ENCODE measurements at places on chromosomes 3 and 15.

- no peak for DNase-seq
Observed at GRCh38 chr3:1611824-1612223, 486.8 kb upstream of the CNTN4 start.

DNA sequence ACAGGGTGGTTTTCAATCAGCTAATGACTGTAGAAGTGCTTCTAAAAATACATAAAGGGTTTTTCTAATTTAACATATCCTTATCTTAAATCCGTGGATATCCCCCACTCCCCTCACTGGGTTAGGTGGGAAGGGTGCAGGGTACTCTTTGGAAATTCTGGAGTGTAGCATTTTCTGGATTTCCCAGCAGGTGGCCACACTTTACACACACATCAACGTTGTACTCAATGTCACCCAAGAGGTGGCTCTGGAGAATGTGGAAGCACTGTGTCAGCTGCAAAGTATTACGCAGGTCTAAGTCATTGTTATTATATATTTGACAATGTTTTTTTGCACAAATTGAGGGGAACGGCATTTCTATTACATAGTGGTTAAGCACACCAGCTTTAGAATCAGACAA is 168.8 kb downstream of the CHDH start:
- DNase-seq = no peak

- no peak for DNase-seq
Observed at GRCh38 chr3:149792452-149793270, at the start of gene ANKUB1. TSS of gene ANKUB1 (minus strand) at chr3:149792554. CDS start at chr3:149792366, 188 bp downstream.

GRCh38 chr15:67880651-67881182 is 40.9 kb upstream of the RNU6-1 start:
- peak; percentile 41 for DNase-seq

DNA sequence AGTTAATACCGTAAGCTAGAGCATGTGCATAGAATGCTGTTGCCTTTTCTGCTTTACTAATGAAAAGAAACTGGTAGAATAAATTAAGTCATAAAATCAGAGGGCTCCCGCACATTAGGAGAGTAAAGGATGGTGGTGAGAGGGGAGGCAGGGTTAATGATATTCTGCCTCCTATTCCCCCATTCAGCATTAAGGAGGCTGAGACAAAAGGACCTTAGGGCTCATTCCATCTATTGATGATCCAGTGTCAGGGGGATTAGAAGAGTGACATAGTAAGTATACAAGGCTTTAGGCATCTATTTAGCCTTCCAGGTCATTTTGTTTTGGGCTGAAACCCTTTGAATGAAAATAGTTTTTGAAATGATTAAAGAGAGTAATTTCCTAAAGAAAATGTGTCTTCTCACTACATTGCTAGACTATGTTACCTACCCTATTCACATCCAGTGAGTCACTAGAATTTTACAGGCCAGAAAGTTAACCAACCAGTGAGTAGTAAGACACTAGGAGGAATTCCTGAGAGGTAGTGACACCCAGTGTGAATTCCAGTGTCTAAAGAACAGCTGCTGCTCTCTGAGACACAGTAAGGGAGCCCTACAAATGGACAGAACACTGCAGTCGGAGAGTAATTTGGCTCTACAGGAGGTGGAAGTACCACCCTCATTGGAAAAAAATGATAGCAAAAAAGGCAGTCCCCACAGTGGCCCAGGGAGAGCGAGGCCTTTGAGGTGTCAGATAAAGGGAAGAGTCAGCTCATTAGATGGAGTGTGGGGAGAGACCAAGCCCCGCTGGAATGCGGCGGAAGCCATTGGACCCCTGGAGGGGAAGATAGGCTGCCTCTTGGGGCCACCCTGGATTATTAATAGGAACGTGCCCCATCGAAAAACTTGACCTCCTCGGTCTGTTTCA is 67.6 kb downstream of the TUSC7 start:
- peak; percentile 49 for DNase-seq

DNA sequence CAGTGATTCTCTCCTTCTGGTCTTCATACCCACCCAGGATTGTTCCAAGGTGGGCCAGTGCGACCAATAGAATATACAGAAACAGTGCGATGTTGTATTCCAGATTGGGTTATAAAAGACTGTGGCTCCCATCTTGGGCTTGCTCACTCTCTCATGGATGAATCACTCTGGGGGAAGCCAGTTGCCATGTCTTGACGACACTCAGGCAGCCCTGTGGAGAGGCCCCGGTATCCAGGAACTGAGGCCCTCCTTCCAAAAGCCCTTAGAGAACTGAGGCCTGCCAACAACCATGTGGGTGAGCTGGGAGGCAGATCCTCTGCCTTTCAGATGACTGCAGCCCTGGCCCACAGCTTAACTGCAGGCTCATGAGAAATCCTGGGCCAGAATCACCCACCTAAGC is 57.2 kb downstream of the SH3GL3 start:
- DNase-seq = peak; percentile 21

DNA sequence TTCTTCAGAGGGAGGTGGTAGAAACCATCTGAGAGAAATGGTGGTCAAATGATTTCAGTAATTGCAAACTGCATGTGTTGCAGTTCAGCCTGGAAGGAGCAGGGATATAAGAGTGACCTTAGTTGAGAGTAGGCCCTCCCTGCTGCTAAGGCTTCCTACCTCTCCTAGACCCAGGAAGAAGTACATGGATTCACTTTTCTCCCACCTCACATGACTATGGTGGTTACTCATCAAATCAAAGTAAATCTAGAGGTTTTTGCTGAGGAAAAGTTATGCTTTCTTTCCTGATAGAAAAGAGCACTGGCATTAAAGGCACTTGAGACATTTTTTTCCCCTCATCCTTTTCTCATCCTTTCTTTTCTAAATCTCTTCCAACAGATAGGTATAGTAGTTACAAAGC is 43.2 kb upstream of the LEKR1 start:
- no peak for DNase-seq

DNA sequence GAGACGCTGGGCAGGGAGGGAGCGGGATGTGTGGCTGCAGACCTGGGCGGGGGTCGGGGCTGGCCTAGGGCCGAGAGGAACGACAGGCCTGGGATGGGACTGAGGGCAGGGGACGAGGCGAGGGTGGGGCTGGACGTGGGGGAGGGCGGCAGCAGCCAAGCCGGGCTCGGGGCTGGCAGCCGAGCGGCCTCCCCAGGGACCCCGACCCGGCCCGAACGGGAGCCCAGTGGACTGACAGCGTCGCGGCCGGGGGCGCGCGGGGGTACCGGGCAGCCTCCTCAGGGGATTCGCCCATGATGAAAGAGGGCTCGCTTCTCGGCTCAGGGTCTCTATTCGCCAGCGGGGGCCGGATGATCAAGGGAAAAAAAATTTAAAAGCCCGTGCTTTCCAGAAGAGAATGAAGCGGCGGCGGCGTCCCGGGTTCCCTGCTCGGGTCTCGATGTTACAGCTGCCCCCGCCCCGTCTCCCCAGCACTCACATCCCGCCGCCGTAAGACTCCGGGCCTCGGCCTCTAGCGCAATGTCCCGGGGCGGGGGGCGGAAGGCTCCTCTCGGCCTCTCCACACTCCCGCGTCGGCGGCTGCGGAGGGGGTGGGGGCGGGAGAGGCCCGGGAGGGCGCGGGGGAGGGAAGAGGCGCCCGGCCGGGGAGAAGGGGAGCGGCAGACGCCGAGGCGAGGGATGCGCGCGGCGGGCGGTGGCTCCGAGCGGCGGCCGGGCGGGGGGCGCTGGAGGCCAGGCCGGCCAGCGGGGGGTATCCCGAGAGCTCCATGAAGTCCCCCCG is 4.3 kb downstream of the PTH1R start:
- peak; percentile 22 for DNase-seq

DNA sequence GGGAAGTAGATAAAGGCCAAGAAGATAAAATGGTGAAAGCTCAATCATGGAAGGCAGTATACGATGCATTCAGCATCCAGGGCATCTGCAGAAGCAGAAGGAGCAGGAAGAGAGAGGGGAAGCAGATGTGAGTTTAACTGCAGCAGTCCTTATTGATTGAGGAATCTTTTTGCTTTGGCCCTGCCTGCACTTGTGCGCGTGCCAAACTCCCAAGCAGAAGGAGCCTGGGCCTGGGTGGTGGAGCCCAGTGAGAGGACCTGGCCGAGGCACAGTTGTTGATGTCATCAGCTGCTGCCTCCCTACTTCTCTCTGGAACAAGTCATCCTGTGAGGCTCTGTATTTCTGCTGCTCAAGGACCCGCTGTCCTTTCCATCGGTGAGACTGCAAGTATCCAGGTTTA is 65.5 kb upstream of the ROPN1 start:
- DNase-seq = no peak

GRCh38 chr15:67358812-67359211 is 104.2 kb downstream of the IQCH start:
- DNase-seq = no peak

- DNase-seq = peak; percentile 72
Observed at GRCh38 chr3:41202834-41203345, 3.6 kb downstream of the CTNNB1 start.

GRCh38 chr3:104642827-104643226 is 723.9 kb upstream of the ALCAM start:
- DNase-seq = no peak

DNA sequence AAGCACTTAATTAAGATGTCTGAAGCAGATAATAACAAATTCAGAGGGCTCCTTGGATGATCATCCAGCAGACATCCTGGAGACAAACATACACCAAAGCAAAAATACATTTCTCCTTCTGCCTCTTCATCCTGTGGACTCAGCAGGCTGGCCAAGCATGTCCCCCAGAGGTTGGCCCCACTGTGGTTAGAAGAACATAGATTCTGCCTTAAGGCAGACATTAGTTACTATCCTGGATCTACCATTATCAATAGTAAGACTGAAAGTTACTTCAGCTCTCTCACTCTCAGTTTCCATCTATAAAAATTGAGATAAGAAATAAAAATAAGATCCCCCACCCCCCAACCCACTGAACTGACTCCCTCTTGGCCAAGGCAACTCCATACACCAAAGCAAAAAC is 28.6 kb upstream of the TGFBR2 start:
- no peak for DNase-seq

DNA sequence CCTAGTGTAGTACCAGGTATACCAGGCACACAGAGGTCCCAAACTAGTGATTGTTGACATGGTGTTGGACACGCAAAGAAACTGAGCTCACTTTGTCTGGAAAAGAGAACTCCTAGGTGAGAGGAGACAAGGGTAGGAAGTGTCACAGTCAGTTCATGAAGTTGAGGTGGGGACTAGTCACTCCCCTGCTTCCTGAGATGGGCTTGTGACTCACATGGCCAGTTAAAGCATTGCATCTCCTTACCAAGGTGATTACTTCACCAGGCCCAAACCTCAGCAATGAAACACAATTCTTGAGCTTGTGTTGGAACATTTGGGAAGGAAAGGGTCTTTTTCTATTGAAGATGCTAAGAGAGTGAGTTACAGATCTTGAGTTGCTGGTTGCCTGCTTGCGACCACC is 49.2 kb upstream of the RAD18 start:
- no peak for DNase-seq

- no peak for DNase-seq
Observed at GRCh38 chr3:193520738-193521137, 34.0 kb downstream of the ATP13A4 start.

- DNase-seq = no peak
Observed at GRCh38 chr3:151320131-151320530, 3.5 kb upstream of the GPR87 start.

DNA sequence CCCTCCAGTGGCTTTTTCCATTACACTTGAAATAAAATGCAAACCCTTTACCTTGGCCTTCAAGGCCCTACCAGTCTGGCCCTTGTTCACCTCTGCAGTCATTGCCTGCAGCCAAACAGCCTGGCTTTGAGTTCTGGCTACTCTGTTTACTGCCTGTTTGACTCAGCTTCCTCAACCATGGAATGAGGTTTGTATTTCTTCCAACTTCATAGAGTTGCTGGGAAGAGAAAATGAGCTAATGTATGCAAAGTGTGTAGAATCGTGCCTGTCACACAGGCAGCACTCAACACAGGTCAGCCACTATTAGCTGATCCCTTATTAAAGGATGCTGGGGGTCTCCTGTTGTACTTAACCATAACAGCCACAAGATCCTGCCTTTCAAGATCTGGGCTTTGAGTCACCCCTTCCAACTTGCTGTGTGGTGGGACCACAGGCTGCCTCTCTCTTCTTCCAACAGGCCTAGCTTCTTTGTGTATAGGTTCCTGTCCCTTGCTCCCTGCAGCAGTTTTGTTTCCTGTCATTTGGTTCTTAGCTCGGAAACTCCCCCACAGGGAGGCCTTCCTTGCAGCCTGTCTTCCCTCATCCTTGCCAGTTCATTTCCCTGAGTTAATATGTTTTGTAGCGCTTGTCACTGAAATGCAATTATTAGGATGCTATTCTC is 6.4 kb downstream of the MED12L start:
- DNase-seq = peak; percentile 22

- no peak for DNase-seq
Observed at GRCh38 chr15:20646529-20647142, 105.0 kb upstream of the GOLGA6L6 start.

- no peak for DNase-seq
Observed at GRCh38 chr3:180534828-180535227, 67.1 kb upstream of the TTC14 start.

- peak; percentile 34 for DNase-seq
Observed at GRCh38 chr3:175748087-175748730, 889.1 kb downstream of the NAALADL2 start.

DNA sequence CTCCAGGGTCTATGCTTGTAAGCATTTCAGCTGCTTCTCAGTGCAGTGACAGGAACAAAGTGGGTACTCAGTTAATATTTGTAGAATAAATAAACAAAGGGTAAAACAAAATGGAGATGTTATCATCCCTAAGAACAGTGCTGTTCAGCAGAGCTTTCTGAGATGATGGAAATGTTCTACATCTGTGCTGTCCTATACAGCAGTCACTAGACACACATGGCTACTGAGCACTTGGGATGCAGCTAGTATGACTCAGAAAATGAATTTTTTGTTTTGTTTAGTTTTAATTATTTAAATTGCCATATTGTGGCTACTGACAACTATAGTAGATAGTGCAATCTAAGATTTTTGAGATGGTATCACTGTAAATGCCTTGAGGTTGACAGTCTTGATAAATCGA is 283.8 kb upstream of the ADAMTS9 start:
- peak; percentile 33 for DNase-seq

DNA sequence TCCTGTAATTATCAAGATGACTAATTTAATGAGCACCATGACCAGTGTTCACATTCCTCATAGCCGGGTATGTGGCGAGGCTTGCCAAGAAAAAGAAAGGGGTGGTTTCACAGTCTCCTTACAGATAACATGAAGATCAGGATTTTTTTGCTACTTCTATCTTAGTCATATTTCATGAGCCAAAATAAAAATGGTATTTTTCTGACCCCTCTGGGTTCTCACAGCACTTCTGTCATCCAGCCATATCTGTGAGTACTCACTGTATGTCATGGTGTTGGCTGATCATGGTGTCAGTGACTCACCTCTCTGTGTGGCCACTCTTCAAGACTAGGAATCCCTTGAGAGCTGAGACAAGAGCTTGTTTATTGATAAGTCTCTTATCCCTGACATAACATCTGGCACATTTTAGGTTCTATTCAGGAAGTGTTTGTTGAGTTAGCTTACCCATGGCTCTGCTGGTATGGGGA is 130.5 kb upstream of the LMCD1 start:
- DNase-seq = peak; percentile 88

- DNase-seq = no peak
Observed at GRCh38 chr3:29398787-29399186, 117.9 kb downstream of the RBMS3 start.

- no peak for DNase-seq
Observed at GRCh38 chr15:75007216-75007615, 11.9 kb downstream of the SCAMP5 start.

- DNase-seq = peak; percentile 68
Observed at GRCh38 chr15:67967871-67968431, 86.2 kb upstream of the PIAS1 start.

- no peak for DNase-seq
Observed at GRCh38 chr3:11903047-11903446, 56.4 kb upstream of the TAMM41 start.

All from fibroblast of upper back skin (primary cell).